ENCODE measurements at places on chromosomes 11 and 22.

DNA sequence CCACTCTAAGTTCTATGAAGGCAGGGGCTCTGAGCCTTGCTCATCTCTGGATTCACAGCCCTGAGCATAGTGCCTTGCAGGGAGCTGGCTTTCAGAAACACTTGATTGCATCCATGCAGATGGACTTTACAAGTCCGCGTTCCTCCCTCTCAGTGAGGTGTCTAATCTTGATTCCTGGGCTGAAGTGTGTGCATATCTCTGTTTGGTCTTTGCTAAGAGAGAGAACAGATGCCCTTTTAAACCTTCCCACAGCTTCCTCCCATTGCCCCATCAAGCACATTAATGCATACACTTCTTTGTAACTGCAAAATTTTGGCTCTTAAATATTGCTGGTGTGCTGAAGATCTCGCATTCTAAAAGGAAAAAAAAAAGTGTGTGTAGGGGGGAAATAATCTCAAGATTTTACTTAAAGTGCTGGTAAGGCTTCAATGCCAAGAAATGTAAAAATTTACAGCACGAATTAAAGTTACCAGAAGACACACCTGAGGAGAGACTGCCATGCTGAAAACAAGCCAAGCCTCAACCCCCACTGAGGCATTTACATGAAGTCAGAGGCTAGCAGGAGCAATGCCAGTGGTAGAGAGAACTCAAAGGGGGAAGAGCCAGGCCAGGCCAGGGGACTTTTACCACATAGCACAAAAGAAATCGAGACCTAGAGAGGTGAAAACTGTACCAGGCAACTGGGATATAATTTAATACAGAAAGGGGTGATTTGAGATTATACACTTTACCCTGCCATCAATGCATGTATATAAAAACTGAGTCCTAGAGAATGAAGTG, 492.1 kb downstream of the SOX6 start:
- DNase-seq: no peak

DNA sequence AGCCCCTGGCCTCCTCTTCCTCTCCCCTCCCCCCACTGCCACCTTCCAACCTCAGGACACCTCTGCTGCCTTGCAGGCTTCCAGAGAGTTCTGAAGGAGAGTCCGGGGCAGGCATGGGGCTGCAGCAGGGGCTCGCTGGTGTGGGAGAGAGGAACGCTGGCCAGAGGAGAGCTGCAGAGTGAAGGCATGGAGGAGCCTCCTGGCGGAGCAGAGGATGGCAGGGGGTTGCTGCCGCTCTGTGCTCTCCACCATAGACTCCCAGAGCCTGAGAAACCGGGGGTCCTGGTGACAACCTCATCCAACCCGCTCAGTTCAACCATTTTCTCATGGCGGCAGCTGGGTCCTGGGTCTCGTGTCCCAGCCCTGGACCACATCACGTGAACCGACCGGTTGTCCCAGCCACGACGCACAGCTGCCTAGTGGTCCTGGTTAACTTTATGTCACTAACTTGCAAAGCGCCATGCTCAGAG, 17.5 kb downstream of the MRGPRG start:
- DNase-seq: no peak

DNA sequence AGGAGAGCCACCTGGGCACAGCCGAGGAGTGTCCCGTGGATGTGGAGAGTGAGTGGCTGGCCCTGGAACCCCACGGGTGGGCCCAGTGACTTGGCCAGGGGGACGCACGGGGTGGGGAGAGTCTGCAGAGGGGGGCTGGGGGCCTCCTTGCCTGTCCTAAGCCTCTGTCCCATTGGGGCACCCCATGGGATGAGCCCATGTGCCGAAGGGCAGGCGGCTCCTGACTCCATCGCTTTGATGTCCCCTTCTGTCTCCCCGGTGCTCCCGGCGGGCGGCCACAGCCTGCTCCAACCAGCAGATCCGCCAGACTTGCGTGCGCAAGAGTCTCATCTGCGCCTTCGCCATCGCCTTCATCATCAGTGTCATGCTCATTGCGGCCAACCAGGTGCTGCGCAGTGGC, 9.4 kb downstream of the CABP7 start:
- no peak for DNase-seq

- peak; percentile 53 for DNase-seq
Measured at GRCh38 chr11:69049490-69049867, 747 bp downstream of the TPCN2 start.

DNA sequence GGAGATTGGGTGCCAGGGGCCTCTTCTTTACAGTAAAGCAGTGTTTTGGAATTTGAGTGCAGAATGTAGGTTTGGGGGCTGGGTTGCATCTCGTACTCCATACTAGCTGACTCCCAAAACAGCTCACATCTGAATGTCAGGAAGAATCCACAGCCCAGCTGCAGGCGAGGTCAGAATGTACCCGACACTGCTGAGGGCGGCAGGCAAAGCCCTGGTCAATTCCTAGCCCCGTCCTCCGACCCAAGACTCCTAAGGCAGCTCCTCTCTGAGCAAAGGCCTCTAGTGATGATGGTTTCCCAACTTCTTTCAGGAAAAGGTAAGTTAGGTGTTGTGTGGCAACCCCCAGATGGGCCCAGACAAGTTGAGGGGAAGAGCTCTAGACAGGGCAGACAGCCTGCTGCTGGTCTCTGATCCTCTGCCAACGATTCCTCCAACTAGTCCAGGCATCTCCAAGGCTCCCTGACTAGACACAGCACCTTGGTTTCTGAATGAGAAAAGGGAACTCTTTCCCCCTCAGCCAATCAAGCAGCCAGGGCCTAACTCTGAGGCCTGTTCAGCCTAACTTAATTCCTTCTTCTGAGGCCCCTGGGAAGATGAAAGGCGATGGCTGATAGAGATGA, 8.6 kb downstream of the LARGE2 start:
- DNase-seq: no peak

DNA sequence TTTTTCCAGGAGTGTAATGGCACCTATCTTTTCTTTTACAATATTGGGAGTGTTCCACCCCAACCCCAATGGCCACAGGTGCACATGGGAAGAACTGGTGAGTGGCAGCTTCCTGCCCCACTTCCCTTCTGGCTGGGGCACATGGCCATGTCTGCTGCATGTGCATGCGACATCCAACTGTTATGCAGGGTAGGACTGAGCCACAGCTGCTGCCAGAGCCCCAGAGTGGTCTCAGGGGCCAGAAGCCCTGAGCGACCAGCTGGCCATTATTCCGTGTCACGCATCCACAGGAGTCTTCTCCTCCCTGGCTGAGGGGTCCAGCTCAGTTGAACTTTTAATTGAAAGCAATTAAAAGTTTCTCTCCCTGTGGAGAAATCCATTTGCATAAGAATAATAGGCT, 8.7 kb upstream of the GLYAT start:
- DNase-seq: no peak

DNA sequence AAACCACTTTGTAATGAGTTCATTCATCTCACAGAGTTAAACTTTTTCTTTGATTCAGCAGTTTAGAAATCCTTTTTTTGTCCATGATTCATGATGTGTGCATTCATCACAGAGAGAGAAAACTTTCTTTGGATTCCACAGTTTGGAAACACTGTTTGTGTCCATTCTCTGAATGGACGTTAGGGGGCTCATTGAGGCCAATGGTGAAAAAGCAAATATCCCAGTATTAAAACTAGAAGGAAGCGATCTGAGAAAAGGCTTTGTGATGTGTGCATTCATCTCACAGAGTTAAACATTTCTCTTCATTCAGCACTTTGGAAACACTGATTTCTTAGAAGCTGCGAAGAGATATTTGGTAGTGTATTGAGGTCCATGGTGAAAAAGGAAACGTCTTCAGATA, 155.6 kb upstream of the TRIM48 start:
- DNase-seq: no peak

DNA sequence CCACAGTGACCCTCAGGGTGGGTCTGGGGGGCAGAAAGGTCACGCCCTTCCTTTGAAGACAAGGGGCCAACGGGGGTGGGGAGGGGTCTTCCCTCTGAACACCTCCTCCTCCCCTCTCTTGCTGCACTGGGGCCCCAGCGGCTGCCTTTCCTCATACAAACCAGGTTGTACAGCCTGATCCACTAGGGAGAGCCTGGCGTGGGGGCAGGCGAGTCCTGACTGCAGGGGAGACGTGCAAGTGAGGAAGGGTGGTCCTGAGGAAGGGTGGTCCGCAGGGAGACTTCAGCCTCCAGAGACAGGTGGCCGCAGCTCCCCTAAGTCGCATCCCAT, 43.6 kb upstream of the LINC01488 start:
- no peak for DNase-seq

DNA sequence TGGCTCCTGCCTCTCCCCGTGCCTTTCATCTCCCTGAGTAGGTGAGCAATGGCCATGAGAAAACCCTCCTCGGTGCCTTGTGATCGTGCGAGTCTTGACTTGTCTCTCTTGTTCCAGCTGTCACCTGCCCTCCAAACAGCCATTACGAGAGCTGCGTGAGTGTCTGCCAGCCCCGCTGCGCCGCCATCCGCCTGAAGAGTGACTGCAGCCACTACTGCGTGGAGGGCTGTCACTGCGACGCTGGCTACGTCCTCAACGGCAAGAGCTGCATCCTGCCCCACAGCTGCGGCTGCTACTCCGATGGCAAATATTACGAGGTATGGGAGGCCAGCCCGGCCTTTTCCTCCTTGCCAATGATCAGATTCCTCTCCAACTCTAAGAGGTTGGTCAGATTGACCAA, 51.7 kb downstream of the TECTA start:
- no peak for DNase-seq

- no peak for DNase-seq
Measured at GRCh38 chr22:44842417-44842816, 90.0 kb downstream of the ARHGAP8 start.

- DNase-seq: no peak
Measured at GRCh38 chr11:76077575-76078150, 128.6 kb downstream of the WNT11 start.

DNA sequence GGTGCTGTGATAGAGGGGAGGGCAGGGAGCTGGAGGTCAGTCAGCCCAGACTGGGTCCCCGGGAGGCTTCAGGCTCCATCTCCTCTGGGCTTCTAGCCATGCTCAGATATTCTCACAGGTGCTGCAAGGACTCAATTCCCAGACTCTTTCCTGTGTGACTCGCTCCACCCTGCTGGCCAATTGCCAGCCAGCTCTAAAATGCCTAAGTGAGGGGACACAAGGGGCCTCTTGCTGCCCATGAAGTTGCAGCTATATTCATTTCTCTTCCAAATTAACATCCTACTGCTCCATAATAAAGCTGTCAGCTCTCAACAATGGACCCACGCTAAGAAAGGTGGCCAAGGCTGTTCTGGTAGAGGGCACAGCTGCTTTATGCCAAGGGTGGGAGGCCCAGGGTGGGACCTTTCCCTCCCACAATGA, 101.5 kb downstream of the PLEKHA7 start:
- no peak for DNase-seq

DNA sequence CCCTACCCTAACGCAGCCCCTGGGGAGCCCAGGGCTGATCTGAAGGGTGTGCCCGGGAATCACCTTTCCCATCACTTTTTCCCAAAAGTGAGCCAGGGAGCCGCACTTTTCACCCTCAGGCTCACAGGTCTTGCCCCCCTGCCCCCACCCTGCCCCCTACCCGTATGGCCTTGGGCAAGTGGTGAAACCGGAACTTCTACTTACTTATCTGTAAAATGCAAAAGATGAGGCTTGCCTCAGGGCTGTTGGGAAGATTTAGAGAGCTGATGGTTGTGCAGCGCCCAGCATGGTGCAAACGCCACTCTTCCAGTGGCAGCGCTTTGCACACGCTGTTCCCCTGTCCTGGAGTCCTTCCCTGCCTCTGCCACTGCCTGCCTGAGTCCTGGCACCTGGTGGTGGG, 8.0 kb downstream of the SYT12 start:
- DNase-seq: no peak

- no peak for DNase-seq
Measured at GRCh38 chr22:37310075-37310606, 27.8 kb downstream of the CYTH4 start.

DNA sequence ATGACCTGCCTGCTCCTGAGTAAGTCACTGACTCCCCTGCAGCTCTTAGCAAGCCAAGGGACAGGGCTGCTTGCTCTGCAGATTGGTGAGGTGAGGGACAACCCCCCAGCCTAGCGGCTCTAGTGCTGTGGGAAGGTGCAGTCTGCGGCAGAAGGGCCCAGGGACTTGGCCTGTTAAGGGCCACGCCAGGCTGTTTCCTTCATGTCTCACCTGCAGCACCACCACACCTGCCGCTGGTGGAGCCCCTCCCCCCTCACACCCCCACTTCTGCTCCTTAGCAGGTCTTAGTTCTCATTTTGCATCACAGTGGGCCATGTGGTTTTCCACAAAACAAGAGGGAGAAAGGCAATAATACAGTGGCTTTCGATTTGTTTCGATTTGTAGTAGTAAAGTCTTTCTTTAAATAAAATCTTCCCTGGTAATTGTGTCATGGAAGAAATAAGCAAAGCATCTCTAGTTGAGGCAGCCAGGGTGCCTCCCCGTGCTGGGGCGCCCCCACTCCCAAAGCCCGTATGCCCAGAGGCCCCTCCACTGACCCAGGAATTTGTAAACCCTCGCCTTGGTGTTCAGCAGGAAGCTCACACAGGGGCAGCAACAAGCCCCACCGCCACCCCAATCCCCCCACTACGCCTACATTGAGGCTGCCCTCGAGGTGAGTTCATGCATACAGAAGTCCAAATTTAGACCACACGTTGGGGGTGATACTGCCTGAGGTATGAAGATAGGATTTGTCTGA, 86.5 kb upstream of the CLDN5 start:
- DNase-seq: no peak

DNA sequence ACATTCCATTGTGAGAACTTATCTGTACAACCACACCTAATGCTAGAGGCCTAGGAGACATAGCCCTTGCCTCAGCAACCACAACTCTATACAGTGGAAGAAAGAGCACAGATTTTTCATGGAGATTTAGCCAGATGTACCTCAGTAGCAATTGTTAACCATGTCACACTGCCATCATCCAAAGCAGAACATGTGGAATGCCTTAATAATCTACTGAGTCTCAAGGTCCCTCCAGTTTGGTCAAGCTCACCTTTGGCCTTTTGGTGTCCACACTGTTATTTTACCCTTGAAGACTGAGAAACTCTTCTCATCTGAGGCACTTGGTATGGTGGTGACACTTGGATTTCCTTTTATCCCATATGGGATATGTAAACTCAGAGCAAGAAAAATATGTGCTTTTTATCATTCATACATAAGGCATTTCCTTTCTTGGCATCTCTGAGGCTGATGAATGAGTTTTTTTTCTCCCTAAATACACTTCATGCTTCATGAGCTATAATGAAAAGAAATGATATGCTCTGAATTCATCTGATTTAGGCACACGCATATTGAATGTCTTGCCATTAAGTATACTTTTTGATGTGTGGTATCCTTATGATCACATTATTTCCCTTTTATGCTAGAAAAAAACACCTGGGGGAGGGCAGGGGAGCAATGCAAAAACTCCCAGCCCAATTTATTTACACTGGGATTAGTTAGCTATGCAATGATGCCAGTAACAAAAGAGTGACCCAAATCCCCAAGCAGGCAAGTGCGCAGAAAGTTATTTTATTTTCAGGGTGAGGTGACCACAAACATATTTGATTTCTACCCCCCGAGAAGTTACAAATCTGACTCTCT, 63.3 kb upstream of the ME3 start:
- no peak for DNase-seq

- no peak for DNase-seq
Measured at GRCh38 chr22:28397306-28397705, 282.3 kb downstream of the TTC28 start.

- DNase-seq: no peak
Measured at GRCh38 chr11:112455791-112456190, 195.1 kb upstream of the PLET1 start.
